ENCODE measurements at places on chromosomes 5 and 9.

- DNase-seq: no peak
Measured at GRCh38 chr5:14417792-14418765, 163.5 kb upstream of the OTULINL start.

GRCh38 chr9:134294153-134295071, 31.8 kb upstream of the RXRA start:
- DNase-seq: no peak

- no peak for DNase-seq
Measured at GRCh38 chr5:116242343-116242742, 157.5 kb downstream of the COMMD10 start.

DNA sequence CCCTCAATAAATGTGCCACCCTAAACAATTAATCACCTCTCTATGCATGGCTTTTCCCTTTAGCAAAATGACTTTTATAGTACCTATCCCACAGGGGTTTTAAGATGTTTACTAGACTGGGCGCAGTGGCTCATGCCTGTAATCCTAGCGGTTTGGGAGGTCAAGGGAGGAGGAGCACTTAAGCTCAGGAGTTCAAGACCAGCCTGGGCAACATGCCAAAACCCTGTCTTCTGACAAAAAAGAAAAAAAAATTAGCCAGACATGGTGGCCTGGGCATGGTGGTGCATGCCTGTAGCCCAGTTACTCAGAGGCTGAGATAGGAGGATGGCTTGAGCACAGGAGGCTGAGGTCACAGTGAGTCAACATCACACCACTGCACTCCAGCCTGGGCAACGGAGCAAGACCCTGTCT, 13.5 kb downstream of the SH3TC2 start:
- DNase-seq: no peak

GRCh38 chr5:38515646-38516045, 40.8 kb downstream of the LIFR start:
- DNase-seq: no peak

- no peak for DNase-seq
Measured at GRCh38 chr5:68533571-68534084, 318.1 kb downstream of the PIK3R1 start.

GRCh38 chr5:168820874-168821273, 241.7 kb upstream of the PANK3 start:
- no peak for DNase-seq

DNA sequence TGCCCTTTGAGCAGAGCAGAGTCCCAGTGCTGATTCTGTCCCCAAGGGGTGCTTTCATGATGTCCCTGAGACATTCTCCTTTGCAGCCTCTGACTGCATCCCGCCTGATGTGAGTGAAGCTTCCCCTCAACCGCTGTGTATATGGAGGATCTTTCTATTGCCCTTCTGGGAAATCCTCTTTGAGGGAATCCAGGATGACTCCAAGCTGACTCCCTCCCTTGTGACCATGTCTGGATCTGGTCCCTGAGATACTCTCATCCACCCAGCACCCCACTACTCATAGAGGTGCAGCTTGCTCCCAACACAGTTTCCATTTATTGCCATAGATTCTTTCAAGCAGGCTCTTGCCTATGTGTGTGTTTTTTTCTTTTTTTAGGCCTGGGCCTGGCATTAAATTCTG, 216.5 kb downstream of the SEC61B start:
- DNase-seq: no peak

GRCh38 chr9:131621551-131622358, 76.4 kb downstream of the PRRT1B start:
- no peak for DNase-seq

DNA sequence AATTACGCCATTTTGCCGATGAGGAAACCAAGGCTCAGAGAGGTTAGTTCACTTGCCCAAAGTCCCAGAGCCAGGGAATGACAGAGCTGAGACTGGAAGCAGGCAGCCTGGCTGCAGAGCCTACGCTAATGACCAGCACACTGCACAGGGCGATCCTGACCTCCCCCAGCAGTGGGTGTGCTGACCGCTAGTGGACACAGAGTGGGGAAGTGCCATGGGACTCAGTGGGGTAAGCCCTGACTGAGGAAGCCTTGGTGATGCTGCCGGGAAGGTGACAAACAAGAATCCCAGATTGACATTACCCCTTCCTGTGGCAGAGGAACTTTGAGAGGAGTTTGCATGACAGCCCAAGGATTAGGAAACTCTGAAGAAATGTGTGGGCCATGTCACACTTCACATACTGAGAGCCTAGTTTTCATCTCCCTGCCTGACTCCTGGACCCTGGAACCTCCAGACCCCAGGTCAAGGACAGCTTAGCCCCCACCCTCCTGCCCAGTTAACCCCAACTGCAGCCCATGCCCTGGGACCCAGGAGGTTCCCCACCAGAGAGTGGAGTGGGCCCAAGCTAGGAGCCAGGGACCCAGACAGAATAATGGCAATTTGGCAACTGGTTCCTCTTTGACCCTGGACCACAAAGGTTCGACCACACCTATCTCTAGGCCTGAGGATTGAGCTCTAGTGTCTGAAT, 19.7 kb upstream of the CSF1R start:
- DNase-seq: no peak

GRCh38 chr5:103232393-103232999, 26.1 kb upstream of the MACIR start:
- no peak for DNase-seq

- DNase-seq: no peak
Measured at GRCh38 chr5:91875196-91875779, 492.2 kb upstream of the ARRDC3 start.

- no peak for DNase-seq
Measured at GRCh38 chr5:114636271-114636670, 274.4 kb downstream of the KCNN2 start.

DNA sequence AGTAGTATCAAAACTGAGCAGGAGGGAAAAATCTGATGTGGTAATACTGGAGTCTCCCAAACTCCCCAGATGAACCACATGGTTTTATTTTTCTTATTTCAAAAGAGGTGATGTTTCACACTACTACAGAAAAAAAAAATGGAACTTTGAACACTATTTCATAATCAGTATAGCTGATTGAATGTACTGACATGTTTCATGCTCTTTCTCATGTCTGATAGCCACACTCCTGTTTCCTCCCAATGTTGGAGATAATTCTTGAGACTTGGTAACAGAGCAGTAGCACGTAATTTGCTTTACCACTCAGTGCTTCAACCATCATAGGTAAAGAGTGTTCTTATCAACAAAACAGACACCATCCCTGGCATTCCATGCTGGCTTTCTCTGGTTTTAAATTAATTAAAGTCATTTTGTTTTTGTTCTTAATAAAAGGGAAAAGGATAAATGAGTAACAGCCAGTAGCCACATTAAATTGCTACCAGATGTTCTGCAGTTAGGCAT, 85.2 kb downstream of the MUSK start:
- no peak for DNase-seq

GRCh38 chr5:52854301-52854700, 66.6 kb downstream of the ITGA1 start:
- DNase-seq: no peak

DNA sequence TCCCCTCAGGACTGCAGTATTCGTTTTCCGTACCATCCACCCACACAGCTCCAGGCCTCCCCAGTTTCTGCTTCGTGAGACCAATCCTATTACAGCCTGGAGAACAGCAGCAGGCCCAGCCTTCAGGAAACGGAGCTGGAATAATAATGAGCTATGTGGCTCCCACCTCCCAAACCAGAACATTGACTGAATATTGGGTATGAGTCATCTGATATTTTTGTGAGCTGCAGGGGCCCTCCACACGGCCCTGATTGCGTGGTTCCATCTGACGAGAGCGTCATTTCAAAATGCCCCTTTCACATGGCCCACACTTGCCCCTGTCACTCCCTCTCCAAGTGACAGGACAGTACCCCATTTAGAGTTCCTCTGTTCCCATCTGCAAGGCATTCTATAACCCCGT, 192.0 kb downstream of the BRINP1 start:
- DNase-seq: no peak

- no peak for DNase-seq
Measured at GRCh38 chr5:164818445-164818844, 1313.0 kb downstream of the MAT2B start.

DNA sequence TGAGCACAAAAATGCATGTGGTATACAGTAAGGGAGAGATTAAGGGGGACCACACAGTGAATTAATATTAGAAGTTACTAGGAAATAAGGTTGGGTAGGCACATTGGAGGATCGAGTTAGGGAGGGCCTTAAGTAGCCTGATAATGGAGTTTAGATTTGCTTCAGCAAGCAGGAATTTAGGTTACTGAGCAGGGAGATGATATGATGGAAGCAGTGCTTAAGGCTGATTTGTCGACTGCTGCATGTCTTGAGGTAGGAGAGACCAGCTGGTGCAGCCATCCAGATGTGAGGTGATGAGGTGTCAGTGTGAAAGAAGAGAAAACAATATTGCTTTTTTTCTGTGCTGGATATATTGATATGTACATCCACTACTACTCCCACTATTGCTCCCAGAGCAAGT, 55.2 kb upstream of the ACTBL2 start:
- DNase-seq: no peak

DNA sequence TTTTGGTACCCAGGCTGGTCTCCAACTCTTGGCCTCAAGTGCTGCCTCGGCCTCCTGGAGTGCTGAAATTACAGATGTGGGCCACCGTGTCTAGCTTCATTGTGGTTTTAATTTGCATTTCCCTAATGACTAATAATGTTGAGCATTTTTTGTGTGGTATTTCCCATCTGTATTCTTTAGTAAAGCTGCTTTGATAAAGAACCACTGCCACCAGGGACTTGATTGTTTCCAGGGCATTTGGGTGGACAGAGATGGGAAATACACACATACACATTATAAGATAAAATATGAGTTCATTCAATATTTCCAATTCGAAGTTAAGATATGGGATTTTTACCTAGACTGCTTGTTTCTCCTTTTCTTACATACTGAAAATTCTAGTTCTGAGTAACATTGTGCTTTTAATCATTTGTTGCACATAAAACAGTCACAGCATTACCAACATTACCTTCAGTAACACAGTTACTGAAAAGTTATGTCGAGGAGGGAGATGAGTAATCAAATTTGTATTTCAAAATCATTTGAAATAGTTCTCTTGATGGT, 28.9 kb downstream of the HABP4 start:
- DNase-seq: no peak

GRCh38 chr5:177963966-177964365, 32.1 kb downstream of the PROP1 start:
- DNase-seq: no peak

DNA sequence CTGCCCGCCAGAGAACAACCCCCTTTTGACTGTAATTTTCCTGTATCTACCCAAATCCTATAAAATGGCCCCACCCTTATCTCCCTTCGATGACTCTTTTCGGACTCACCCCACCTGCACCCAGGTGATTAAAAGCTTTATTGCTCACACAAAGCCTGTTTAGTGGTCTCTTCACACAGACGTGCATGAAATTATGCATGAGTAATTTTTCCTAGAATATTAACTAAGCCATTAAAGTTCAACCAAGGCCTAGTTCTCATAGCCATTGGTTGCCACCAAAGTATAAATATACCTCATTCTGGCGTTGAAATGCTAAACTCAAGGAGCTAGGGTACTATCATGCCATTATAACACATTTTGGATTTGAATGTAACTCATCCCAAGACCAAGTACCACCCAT, 243.9 kb downstream of the ZNF608 start:
- no peak for DNase-seq

DNA sequence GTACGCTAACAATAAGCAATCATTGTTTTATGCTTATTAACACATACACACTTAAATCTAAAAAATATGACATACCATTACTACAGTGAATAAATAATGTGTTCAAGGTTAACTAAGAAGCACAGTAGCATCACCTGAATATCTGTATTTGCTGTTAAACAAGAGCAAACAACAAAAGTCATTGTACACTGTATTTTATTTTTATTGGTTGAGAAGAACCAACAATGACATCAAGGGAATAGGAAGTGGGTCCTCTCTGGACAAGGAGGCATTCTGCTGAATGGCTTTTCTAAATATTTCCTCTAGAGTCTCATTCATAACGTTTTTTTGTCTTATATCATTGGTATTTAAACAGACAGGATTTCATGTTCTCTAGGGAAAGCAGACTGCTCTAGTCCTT, 460.4 kb downstream of the CDH9 start:
- no peak for DNase-seq

DNA sequence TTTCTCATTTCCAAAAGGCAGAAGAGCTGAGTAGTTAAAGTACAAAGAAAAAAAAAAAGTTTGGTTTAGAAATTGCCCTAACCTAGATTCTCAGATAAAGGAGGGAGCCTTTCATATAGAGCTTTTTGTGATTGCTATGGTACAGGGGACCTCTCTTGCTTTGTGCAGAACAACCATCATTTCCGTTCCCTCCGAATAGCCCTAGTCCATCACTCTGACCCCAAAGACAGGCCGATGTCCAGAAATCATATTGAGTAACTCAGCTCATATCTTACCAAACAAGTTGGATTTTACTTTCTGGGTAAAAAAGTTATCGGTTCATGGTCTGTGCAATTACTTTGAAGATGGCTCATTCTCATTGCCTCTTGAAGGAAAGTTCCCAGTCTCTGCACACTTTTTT, 36.7 kb upstream of the COL15A1 start:
- DNase-seq: no peak

GRCh38 chr9:91191411-91192380, 170.0 kb downstream of the AUH start:
- DNase-seq: no peak

GRCh38 chr9:120191141-120191540, 388.8 kb downstream of the CDK5RAP2 start:
- no peak for DNase-seq

DNA sequence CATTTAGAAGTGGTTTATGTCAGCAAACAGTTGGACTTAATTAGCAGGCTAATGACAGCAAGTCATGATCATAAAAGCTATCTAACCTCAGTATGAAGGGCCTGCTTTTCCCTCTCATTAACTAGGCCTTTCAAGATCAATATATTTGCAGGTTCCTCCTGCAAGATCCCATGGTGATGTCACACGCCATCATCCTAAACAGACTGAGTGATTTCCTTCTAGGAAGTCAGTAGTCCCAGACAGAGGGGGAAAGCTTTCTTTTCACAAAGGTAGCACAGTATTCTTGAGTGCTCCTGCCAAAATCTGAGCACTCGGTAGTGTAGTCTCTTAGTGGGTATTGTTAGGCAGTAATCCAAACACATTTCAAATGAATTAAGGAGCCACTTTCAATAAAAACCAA, 52.5 kb downstream of the UIMC1 start:
- no peak for DNase-seq

DNA sequence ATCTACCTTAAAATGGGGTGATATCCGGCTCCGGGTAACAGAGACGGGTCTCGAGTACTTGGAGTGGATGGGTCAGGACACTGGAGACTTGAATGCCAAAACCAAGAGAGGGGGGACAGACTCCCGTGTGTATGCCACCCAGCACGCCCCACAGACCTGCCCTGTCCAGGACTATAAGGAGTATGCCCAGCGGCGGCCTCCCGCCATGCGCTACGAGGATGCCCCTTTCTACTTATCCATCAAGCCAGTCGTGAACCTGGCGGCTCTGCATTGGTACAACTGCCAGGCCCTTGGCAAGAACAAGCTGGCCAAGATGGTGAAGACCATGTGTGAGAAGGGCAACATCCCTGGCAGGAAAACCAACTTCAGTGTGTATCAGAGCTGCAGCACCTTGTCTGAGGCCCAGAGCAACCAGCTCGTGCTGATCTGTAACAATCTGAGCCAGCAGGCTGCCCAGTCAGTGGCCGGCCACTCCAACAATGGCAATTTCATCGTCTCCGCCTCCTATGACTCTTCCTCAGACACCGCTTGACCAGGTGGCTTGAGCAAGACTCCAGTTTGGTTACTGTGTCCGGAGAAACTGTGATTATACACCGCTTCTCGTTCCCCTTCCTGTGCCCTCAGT, 99.4 kb downstream of the INIP start:
- DNase-seq: no peak
